ENCODE measurements at places on chromosomes 16 and 17. TPM values are rescaled to one million over a fixed set of nuclear protein-coding genes. Genes with fewer than 3 reads are reported as not detected.
A peak's percentile ranks its signal among the peaks of the same experiment; 100 is the strongest.

DNA sequence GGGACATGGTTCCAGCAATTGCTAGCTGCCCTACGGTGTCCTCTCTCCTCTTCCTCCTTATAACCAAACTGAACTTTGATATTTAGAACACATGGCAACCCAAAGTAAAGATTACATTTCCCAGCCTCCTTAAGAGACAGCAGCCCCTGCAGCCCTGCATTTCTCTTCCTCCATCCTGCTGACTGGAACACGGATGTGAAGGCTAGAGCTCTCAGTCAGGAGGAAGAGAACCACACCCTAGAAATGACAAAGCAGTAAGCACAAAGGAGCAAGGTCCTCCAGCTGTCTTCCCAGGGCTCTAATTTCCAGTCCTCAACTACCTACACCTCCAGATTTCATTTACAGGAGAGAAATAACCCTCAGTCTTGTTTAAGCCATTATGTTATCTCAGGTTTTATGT is 10.9 kb downstream of the DYNC1LI2 start:
- DNase-seq, result peak; percentile 33

The KANSL1 gene
- total RNA-seq, result 35.6 TPM

- no peak for DNase-seq
Measured at GRCh38 chr16:27221576-27222248, 18.4 kb downstream of the KDM8 start.

GRCh38 chr16:11354407-11354732 is 9.1 kb downstream of the RMI2 start:
- DNase-seq, result no peak

DNA sequence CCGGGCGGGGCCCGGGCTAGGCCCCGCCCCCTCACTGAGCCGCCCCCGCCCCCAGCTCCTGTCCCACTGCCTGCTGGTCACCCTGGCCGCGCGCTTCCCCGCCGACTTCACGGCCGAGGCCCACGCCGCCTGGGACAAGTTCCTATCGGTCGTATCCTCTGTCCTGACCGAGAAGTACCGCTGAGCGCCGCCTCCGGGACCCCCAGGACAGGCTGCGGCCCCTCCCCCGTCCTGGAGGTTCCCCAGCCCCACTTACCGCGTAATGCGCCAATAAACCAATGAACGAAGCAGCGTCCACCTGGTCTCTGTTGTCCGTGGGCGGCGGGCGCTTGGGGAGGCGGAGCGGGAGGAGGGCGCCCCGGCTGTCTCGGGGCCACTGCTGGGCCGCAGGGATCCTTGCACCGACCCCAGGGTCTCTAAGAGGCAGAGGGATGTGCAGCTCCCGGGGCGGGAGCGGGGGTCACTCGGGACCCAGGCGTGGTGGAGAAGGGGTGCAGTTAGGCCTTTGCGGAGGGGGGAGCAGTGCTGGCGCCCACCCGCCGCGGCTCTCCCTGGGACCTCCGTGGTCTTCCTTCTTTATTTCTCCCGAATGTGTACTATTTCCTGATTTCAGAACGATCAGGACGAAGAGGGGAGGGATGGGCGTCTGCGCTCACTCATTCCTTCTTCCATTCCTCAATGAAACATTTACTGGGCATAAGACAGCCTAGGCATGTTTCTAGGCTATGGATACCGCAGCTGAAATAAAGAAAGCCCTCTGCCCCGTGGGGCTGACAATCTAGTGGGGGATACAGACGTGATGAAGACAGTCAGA is 2.0 kb downstream of the HBZ start:
- no peak for DNase-seq

The TTC19 gene
- 21.5 TPM for total RNA-seq

DNA sequence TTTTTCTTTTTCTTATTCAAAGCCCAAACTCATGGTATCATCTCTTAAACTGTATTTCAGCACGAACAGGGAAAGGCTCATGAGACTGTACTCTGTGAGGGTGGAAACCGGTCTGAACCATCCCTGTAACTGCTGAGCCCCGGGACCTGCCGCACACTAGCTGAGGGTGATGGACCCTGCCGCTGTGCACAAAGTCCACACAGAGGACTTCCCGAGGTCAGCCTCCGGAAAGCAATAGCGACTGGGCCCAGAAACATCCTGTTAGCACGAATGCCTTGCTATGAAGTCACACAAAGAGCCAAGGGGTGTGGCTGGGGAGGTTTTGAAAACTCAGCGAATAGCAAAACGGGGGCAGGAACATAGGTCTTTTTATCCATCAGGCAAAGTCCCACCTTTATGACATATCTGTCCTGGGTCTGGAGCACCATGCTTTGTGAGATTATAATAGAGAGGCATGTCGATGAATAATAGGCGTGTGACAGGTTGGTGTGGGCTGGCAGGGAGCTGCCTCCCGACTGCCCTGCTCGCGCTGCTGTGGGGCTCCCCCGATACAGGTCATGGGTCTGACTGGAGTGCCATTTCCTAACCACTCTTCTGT is 33.4 kb downstream of the CDK5R1 start:
- peak; percentile 12 for DNase-seq

The CACNG3 gene
- total RNA-seq, result not detected

DNA sequence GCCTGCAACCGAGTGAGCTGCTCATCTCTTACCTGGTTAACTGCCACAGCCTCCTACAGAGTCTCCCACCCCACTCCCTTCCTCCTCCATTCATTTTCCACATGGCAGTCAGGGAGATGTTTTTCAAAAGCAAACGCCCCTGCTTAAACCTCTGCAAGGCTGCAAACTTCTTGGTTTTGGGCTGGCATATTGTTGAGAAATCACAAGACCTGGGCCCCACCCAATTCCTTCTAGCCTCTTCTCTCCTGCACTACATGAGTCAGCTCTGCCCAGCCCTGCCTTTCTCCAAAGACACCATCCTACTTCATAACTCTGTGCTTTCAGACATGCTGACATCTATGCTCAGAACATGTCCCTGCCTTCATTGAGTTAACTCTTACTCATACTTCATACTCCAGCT is 136.1 kb downstream of the SPACA3 start:
- peak; percentile 44 for DNase-seq

The C1QTNF1 gene
- not detected for total RNA-seq

The GPR179 gene
- 0.07 TPM for total RNA-seq

- DNase-seq, result no peak
Measured at GRCh38 chr17:70859829-70860228, 690.5 kb downstream of the KCNJ2 start.

GRCh38 chr16:12951392-12951791 is 50.0 kb downstream of the SHISA9 start:
- no peak for DNase-seq

The MARVELD3 gene
- not detected for total RNA-seq

Data from Caki2 (cell line).